ENCODE measurements at places on chromosomes 16 and 17.
A peak's percentile ranks its signal among the peaks of the same experiment; 100 is the strongest.

- no peak for DNase-seq
Observed at GRCh38 chr16:89308391-89309333, 91.2 kb downstream of the ZNF778 start.

DNA sequence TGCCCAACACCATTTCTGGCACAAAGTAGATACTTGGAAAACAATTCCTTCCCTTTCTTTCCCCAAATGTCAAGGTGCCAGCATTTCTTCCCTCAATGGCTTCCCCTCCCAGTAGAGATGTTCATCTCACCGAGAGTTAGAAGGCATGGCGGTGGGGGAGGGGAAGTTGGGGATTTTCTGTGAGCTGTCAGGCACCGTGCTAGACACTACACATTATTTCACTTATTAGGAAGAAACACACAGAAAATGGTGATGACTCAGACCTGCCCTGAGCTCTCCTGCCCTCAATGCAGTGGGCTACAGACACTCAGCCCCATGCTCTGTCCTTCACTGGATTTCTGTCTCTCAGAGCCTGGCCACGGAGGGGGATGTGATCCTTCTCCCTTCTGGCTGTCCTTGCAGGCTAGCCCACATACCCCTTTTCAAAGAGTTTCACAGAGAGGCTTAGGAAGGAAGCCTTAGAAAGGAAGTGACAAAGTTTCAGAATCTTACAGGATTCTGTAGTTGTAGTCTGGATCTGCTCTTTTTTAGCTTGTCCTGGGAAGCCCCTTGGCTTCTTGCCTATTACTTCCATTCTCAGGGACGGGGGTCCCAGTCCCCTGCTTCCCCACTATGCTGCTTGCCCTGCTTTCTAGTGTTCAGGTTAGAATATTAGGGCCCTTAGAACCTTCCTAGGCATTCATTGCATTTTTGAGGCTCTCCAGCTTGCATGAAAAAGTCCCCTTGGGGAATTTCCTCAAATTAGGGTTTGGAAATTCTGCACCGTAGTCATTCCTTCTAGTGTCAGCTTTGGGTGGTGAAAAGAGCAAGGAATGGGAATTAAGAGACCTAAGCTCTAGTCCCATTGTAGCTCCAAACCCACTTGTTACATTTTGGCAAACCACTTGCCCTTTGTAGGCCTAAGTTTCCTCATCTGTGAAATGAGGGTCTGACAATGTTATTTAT is 12.2 kb upstream of the CCL5 start:
- DNase-seq, result peak; percentile 61

DNA sequence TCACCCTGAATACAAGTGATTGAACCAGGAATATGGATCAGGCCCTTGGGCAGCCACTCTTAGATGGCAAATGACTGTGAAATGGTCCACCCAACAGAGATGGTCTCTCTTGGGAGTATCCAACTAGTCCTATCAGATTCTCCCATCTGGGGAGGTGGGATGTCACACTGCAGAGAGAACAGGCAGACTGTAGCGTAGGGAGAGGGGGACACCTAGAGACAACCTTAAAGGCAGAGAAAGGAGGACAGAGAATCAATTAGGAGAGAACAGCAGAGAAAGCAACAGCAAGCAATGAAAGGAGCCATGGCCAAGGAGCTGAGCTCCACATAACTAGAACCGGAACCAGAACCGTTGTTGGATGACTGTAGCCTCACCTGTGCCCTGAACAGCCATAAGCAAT is 37.2 kb downstream of the IQCK start:
- DNase-seq, result no peak

DNA sequence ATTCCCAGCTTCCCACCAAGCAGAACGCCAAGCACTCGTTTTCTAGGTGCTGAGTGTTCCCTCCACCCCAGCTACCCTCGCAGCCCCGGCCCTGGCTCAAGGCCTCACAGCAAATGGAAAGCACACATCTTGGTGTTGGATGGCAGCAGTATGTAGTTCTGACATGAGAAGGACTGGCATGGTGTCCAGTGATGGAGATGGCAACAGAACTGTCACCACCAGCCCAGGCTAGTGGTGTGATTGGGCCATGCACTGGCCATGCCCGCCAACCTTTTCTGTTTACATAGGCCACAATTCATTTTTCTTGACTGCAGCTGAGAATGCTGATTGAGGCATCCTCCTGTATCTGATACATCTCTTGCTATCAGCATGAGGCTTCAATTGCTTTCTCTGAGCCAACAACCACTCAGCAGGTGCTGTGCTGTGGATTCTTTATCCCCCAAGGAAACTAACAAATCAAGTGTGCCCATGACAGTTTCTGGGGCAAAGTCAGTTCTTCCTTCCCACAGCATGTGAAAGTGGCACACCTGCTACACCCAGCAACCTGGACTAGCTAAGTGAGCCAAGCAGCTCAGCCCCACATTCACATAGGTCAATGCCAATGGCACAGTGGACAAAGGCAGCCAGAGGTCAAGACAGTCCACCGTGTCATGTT is 3.8 kb downstream of the SLC12A4 start:
- no peak for DNase-seq

DNA sequence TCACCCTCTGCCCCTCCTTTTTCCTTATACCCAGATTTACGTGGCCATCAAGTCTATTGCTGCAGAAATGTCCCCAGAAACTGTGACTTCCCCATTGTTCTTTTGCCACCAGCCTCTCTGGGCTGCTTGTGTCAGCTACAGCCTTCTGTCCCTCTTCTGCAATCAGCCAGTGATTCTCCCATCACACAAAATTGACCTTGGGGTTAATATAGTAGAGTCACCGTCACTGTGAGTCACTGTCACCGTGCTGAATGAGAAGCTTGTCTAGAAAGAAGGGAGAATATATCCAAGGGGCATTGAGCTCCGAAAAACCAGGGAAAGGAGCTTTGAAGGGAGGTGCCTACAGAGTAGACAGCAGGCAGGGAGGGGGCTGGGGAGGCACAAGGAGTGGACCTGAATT is 290.5 kb downstream of the HAPSTR1 start:
- DNase-seq, result no peak

DNA sequence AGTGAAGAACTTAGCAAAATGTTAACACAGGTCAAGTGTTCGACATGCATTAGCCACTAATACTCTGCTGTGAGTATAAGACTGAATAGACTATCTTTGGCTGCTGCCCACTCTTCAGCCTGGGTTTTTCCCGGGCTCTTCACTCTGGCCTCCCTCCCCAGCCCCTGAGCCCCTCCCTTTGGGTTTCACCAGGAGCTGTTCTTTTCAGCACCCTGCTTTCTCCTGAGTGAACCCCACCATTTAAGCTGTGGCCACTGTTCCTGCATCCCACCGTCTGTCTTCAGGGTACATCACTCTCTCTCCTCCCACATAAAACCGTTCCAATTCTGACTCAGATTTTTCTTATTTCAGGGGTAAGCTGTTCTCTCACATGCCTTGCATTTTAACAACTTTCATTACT is 92.0 kb upstream of the ASIC2 start:
- no peak for DNase-seq

DNA sequence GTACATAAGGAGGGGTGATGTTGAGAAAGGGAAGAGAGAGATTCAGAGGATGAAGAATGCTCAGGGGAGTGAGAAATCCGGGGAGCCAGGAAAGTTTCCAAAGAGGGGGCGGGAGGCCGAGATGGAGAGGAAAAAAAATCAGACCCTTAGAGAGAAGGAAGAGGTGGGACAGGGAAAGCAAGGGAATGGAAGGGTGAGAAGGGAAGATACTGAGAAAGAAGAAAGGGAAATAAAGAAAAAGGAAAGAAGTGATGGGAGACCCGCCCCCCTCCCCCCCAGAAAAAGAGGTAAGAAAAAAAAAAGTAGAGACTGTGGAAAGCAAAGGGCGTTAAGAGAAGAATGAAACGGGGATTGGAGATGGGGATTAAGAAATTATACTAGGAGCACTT is 507 bp downstream of the DYNLRB2 start:
- no peak for DNase-seq

- DNase-seq, result no peak
Observed at GRCh38 chr16:26601335-26601734, 465.4 kb upstream of the C16orf82 start.

- no peak for DNase-seq
Observed at GRCh38 chr16:68860978-68861892, 17.9 kb downstream of the TANGO6 start.

- no peak for DNase-seq
Observed at GRCh38 chr17:2024572-2025219, 438 bp downstream of the RTN4RL1 start.

DNA sequence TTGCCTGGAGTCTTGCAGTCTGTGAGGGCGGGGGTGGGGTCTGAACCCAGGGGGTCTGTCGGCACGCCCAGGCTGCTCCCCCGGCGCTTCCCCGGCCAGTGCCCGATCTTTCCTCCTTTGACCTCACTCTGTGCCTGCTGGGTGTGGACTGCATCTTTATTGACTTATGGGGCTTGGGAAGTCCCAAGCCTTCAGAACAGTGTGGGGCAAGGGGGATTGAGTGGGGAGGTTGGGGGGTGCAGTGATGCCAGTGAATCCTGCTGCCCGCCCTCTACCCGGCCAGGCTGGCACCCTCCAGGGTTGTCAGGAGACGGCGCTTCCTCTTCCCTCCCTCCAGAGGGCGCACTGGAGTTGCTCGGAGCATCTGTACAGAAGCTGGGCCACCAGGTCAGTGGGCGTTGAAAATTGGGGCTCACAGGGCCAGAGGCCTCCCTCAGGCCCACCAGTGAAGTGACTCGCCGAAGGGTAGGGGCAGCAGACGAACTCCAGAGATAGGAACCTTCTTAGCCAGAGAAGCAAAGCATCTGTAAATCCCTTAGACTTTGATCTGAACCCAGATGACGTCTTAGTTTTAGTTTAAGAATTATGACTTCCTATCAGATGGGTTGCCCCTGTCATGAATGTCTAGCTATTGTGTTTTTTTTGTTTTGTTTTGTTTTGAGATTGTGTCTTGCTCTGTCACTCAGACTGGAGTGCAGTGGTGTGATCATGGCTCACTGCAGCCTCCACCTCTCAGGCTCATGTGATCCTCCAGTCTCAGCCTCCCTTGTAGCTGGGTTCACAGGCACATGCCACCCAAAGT is 184.8 kb upstream of the CIBAR2 start:
- DNase-seq, result no peak

DNA sequence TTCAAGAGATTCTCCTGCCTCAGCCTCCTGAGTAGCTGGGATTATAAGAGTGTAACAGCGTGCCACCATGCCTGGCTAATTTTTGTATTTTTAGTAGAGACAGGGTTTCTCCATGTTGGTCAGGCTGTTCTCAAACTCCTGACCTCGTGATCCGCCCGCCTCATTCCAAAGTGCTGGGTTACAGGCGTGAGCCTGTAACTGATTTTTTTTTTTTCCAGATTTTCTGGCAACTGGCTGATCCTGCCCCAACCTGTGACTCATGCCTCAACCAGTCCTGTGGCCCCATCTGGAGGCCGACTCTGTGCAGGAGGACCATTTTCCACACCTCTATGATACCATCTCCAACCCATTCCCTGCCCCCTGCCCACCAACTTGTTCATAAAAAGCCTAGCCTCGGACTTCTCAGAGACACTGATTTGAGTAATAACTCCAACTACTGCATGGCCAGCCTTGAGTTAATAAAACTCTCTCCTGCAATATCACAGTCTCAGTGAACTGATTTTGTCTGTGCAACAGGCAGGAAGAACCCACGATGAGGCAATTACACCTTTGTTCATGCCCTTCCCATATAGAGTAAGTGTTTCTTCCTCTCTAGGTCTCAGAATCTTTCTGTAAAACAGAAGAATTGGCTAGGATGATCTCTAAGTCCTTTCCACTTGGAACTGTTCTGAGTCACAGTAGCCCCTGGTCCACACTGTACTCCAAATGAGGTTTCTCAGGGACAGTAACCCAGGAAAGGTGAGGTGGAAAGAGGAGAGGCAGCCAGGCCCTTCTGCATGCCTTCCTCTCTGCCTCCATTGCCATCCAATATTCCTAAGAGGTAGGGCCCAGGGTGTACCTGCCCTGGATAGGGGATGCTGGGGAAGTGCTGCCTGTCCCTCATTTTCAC is 8.8 kb upstream of the CNOT1 start:
- DNase-seq, result peak; percentile 66

GRCh38 chr16:57112403-57113041 is 20.1 kb downstream of the CPNE2 start:
- no peak for DNase-seq

DNA sequence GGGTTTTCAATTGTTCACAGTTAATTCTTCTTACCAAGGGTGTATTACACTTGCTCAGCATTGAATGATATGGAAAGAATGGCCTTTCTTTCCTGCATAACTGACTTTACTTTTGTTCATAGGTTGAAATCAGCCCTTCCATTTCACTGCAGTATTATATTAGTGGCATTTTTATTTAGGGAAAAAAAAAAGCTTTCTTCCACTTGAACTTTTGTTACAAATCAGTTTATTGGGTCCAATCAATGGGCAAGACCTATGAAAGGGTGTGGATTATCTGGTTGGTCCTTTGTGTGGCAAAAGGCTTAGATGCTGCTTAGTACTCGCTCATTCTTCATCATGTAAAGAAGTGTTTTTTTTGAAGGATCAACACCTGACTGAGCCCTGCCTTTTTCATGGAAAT is 74.1 kb downstream of the WNT3 start:
- no peak for DNase-seq

- DNase-seq, result no peak
Observed at GRCh38 chr16:79713609-79714309, 113.2 kb upstream of the MAF start.

DNA sequence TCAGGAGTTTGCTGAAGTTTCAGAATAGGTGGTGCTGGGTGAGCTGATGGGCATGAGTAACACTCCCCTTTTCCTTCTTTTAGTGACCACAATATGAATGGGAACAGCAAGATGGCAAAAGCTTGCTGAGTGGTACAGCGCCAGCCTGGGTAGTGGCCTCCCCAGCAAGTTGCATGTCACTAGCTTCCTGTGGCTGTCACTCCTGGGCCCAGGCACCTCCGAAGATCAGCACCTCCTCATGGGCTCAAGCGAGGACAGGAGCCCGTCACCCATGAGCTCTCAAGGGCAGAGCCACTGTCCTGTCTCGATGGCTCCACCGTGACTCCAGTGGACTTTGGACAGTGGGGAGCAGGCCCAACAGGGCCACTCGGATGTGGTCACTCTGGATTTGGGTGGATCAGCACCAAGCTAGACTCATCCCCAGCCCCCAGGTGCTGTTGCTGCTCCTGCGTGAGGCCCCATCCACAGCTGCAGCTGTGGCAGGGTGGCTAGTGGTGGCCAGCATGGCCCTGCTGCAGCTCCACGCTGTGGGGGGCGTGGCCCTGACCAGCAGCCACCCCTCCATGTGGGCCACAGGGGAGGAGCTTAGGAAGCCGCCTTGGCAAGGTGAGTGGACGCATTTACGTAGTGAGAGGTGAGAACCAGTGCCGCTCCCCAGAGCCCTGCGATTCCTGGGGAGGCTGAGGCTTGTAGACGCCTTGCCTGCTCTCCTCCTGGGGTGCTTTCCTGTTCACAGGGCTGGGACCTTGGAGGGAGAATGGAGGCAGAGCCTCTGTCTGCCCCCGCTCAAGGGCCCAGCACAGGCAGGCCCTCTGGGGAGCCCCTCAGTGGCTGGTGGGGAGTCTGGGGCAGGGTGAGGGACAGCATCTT is 13.6 kb upstream of the DNASE1 start:
- DNase-seq, result no peak

GRCh38 chr16:87056551-87056950 is 260.6 kb downstream of the C16orf95 start:
- no peak for DNase-seq

GRCh38 chr16:75402821-75403475 is 30.4 kb downstream of the CFDP1 start:
- DNase-seq, result peak; percentile 48

Measured in brain microvascular endothelial cell (primary cell).